ENCODE measurements at places on chromosomes 1 and 21.

DNA sequence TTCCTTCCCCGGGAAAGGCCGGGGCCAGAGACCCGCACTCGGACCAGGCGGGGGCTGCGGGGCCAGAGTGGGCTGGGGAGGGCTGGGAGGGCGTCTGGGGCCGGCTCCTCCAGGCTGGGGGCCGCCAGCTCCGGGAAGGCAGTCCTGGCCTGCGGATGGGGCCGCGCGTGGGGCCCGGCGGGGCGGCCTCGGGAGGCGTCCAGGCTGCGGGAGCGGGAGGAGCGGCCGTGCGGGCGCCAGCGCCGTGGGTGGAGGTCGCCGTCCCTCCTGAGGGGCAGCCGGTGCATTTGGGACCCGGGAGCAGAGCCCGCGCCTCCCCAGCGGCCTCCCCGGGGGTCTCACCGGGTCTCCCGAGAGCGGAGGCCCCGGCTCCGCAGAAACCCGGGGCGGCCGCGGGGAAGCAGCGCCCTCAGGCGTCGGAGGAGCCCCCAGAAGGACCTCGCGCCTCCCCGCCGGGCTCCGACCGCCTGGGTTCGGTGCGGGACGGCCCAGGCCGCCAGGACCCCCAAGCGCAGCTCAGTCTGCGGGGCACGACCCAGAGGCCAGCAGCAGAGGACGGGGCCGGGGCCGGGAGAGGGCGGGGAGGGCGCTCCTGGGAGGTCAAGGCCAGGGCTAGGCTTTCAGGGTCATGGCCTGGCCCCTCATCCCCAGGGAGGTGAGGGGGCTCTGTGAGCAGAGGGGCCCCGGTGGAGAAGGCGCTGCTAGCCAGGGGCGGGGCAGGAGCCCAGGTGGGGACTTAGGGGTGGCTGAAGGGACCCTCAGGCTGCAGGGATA is 7.2 kb upstream of the SLX9 start:
- DNase-seq = no peak

DNA sequence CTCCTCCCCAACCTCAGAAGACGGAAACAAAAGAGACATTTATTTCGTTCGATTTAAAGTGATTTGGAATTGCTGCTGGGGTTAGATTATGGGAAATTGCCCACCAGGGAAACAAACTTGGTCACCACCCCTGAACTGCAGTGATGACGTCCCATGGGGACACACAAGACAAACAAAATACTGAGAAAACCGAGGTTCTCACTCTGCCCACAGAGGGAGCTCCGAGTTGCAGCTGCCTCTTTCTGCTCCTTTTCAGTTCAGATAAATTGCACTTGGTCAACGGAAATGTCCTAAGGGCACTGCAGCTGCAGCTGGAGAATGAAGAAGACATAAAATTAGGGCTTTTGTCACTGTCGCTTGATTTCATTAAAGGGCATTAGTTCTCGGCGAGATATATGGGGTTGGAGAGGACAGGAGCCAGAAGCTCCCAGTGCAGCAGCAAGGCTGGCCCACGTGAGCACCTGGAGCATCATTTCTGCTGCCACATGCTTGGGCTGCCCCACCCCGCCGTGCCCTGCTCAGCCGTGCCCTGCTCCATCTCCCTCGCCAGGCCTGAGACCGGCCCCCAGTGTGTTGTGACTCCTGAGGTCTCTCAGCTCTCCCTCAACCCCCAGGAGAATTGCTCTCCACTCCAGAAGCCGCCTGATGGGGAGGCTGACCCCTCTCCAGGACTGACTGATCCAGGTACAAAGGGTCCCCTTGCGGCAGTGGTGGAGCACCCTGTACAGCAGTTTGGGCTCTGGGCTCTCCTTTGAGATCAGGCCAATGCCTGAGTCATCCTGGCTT is 231.7 kb upstream of the AJAP1 start:
- peak; percentile 20 for DNase-seq

GRCh38 chr1:41861535-41862383 is 57.0 kb downstream of the HIVEP3 start:
- DNase-seq = no peak

- DNase-seq = peak; percentile 23
These were observed 44.5 kb downstream of the LRRC38 start for GRCh38 chr1:13469343-13469742.

- DNase-seq = no peak
These were observed 28.1 kb upstream of the SGIP1 start for GRCh38 chr1:66505671-66506392.

DNA sequence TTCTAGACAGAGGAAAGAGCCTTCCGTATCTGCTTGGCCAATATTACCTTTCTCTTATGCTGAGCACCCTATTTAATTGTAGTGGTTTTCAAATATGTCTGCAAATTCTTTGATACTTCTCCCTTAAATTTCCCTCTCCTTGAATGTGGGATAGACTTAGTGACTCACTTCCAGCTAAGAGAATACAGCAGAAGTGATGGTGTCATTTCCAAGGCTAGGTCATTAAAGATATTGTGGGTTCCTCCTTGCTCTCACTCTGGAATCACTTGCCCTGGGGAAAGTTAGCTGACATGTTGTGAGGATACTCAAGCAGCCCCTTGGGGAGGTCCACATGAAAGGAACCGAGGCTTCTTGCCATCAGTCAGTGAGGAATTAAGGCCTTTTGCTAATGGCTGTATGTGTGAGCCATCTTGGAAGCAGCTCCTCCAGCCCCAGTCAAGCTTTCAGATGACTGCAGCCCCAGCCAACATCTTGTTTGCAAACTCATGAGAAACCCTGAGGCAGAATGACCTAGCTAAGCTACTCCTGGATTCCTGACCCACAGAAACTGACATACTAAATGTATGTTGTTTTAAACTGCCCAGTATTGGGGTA is 8.1 kb upstream of the CITED4 start:
- no peak for DNase-seq

Measured in brain (organoid and tissue), 16 donors.